ENCODE measurements at places on chromosomes 4 and X.

GRCh38 chr4:74583089-74583700 lies 138.3 kb downstream of the AREG start:
- DNase-seq = no peak

DNA sequence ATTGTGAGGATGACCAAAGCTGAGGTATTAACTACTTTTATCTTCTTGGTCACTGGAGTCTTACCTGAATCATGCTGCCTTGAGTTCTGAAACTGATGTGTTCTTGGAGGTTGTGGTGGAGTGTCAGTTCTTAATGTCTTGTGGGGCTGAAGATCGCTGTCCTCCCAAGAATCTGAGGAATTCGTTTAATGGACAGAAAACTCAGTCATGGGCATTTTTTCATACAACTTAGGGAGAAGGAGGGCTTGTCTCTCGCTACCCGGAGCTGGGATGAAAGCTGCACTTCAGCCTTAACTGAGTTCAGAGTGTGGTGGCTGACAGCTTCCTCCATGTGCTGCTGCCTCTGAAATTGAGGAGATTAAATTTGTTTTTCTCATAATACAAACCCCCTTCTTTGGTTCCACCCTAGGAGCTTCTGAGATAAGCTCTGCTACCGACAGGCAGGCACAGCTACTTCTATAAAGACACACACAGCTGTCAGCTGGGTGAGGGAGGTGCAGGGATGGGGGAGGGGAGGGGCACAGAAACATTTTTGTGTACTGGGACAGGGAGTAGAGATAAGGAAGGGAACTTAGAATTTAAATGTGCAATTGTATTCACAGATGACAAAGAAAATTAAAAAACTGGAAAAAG lies 30.8 kb downstream of the RBBP7 start:
- no peak for DNase-seq

DNA sequence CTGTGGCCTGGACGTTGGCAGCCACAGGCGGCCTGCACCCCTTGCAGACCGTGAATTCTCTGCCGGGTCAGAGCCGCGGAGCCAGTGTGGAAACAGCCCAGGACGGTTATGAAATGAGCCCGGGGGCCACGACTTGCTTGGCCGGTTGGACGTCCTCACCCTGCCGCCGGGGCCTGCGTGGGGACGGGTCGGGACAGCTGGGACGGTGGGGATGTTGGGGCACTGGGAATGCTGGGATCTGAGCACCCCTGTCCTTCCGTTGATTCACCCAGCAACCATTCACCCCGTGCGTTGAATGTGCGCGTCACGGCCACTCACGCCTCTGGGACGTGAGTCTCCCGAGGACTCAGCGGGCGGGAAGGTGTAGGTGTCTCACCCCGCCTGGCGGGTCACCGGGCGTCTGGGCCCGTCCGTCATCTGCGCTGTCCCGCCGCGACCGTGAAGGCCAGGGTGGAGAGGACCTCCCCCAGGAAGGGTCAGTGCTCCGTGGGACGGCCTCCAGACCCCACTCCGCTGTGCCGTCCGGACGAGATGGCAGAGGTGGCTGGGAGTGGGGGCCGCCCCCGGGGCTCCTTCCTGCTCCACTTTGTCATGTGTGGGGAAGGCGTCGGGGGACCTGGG lies 4.5 kb upstream of the PLCXD1 start:
- DNase-seq = no peak

- no peak for DNase-seq
These were observed 56.0 kb downstream of the GLUD2 start for GRCh38 chrX:121103381-121103780.

GRCh38 chrX:40877887-40878286 lies 142.5 kb upstream of the MED14 start:
- DNase-seq = no peak

DNA sequence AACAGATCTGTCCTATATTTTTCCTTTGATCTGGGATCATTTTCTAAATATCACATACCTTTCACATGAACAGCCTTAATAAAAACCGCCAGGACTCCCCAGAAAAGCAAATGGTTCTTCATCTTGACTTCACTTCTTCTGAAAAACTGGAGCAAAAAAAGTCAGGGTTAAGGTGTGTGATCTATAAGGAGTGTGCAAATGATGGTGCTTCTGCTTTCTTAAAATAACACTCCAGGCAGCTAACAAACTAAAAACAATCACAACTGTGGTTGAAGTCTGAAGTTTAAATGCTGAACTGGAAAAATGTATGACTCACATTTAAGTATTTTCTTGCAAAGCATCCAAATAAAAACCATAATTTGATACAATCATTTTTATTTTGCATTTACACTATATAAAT lies at the start of gene JCHAIN:
Gene JCHAIN, minus strand, starts transcription at position 140 of the 400 bp plus-strand sequence. Its CDS starts 18 bp downstream, at position 122.
- no peak for DNase-seq

GRCh38 chr4:25811374-25811690 lies 51.5 kb downstream of the SEL1L3 start:
- no peak for DNase-seq

DNA sequence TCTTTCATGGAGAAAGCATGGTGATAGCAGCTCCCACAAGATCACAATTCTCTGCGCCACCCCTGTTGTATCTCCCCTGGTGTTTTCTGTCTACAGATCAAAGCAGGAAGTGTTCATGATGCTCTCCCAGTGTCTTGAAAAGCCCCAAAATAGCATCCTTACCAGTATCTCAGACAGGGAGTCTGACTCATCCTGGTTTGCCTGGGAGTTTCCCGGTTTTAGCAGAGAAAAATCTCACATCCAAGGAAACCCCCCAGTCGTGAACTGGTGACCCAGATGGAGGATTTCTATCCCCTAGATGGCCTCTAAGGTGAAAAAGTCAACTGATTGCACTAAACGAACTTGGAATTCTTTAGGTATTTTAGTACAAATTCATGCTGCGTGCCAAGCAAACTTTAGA lies 64.3 kb upstream of the NR0B1 start:
- DNase-seq = no peak

GRCh38 chrX:53421772-53422085 lies 725 bp downstream of the SMC1A start:
- DNase-seq = no peak

- DNase-seq = no peak
These were observed 45.5 kb upstream of the KLF3 start for GRCh38 chr4:38618505-38618904.

- no peak for DNase-seq
These were observed 332.5 kb upstream of the TRAM1L1 start for GRCh38 chr4:117417856-117418255.

GRCh38 chrX:135476378-135476777 lies 44.1 kb upstream of the INTS6L start:
- no peak for DNase-seq

DNA sequence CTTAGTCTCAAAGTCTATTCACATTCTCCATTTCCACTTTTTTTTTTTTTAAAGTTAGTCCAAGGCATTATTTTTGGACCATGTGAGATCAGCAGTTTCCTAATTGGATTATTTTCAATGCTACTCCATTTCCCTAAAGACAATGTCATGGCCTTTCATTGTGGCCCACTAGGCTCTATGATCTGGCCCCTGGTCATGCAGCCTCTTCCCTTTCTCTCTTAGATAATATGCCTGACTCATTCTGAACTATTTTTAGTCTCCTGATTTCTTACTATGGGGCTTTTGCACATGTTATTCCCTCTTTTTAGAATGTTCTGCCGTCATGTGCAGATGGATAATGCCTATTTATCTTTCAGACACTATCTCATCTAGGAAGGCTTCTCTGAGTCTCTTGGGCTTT lies 157.3 kb downstream of the TMA16 start:
- no peak for DNase-seq
